ENCODE measurements at places on chromosomes 5 and 9.

GRCh38 chr9:124278054-124278540 lies 20.3 kb downstream of the NEK6 start:
- DNase-seq: no peak

DNA sequence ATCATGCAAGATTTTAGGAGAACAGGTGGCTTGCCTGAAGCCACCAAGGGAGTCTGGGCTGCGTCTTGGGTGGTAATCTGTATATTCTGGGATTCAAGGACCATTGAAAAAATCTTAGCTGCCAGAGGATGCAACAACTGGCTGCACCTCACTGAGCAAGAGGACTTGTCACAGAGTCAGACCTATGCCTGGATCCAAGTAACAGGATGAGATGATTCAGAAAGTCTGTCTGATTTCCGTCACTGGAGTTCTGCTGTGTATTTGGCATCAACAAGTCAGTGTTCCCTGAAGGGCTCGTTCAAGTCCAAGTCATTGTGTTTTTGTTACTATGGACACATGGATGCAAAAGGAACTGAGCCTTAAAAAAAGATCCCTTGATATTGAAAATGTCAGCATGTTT lies 37.8 kb upstream of the CARTPT start:
- DNase-seq: no peak

DNA sequence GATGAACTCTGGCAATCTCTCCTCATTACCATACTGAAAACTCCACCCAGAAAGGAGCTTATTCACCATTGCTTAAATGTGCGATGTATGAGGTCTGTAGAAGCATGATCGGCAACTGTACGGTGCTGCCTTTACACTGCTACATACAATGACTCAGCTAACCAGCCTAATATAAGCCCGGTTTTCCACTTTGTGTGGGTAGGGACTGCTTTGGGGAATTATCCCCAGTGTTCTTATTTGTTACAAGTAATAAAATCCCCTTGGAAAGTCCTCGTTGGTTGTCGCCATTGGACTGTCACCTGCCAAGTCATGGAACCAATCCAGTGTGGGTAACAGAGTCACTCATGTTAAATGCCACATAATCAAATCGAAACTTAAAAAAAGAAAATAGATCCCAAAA lies 23.5 kb upstream of the TENT2 start:
- no peak for DNase-seq

DNA sequence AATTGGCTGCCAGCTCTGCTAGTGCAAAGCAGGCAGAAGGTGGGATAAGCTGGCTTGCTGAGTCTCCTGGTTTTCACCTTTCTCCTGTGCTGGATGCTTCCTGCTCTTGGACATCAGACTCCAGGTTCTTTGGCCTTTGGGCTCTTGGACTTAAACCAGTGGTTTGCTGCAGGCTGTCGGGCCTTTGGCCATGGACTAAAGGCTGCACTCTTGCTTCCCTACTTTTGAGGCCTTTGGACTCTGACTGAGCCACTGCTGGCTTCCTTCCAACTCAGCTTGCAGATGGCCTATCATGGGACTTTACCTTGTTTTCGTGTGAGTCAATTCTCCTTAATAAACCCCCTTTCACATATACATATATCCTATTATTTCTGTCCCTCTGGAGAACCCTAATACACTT lies 1293.9 kb upstream of the CDH6 start:
- no peak for DNase-seq

GRCh38 chr5:66859526-66859925 lies 263.3 kb downstream of the MAST4 start:
- DNase-seq: no peak

- no peak for DNase-seq
Observed at GRCh38 chr9:137778336-137778735, 99.2 kb upstream of the CACNA1B start.

GRCh38 chr5:142307146-142307890 lies 17.5 kb downstream of the SPRY4 start:
- DNase-seq: no peak

GRCh38 chr5:175547842-175548241 lies 69.5 kb downstream of the SFXN1 start:
- no peak for DNase-seq

DNA sequence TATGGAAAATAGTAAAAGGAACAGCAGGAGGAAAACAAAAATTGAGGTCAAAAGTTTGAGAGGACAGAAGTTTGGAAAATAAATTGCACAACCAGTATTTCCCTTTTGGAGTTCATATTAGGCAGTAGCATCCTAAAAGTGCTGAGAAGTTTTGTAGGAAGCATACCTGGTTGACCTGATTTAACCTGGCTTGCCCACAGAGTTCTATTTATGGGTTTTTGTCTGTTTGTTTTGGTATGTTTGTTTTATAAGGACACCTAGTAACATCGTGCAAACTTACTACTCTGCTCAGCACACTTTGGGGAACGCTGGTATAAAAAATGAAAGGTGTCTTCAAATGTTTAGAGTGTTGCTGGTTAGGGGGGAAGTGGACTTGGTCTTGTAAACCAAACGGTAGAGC lies 15.1 kb downstream of the ADRB2 start:
- no peak for DNase-seq

DNA sequence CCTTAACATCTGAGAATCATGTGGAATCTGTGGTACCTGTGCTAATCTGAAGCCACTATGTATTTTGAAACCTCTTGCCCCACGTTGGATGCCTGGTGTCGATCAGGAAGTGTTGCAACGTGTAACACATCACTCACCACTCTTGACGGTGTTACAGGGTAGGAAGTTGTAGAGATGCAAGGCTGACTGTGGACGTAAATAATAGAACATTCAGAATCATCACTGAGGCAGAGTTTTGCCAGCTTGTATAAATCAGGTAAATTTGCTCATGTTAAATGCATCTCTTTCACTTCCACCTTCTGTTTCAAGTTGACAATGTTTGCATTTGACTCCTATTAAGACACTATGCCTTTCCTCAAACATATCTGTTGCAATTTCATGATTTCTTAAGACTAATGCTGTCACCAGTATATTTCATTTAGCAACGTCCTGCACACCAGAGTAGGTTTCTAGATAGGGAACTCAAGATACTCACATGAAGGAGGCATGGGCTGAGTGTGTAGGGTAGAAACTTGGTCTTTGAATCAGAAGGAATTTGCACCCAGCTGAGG lies 38.1 kb downstream of the BASP1 start:
- DNase-seq: no peak

DNA sequence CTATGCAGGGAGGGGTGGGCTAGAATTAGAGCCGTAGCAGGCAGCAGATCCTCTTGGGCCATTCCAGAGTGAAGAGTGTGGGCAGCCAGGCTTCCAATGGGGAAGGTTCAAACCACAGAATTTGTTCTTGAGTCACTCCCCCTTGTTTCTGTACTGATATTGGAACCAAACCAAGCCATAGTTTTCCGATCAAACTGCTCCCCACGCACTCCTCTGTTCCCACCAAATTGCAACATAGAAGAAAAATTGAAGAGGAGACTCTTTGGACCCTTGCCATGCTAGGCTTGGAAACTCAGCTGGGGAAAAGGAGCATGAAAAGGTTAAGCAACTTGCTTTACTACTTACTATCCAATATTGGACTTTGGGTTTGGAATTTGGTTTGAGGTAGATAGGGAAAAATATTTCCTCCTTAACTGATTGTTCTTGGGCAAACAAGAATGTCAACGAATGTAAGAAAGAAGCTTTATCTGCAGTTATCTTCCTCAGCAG lies 165.8 kb upstream of the NR3C1 start:
- DNase-seq: no peak

- no peak for DNase-seq
Observed at GRCh38 chr9:132551556-132551955, 30.9 kb upstream of the BARHL1 start.

- no peak for DNase-seq
Observed at GRCh38 chr5:65734921-65735320, 12.9 kb downstream of the NLN start.

GRCh38 chr5:113678924-113679575 lies 165.6 kb downstream of the YTHDC2 start:
- DNase-seq: no peak

GRCh38 chr9:112125951-112126388 lies 49.1 kb downstream of the SUSD1 start:
- DNase-seq: no peak

- DNase-seq: no peak
Observed at GRCh38 chr9:128556276-128556675, 3.9 kb downstream of the SPTAN1 start.

- no peak for DNase-seq
Observed at GRCh38 chr5:138972230-138972629, 97.1 kb upstream of the LRRTM2 start.

GRCh38 chr5:123813937-123814624 lies 302.1 kb downstream of the CSNK1G3 start:
- DNase-seq: no peak

DNA sequence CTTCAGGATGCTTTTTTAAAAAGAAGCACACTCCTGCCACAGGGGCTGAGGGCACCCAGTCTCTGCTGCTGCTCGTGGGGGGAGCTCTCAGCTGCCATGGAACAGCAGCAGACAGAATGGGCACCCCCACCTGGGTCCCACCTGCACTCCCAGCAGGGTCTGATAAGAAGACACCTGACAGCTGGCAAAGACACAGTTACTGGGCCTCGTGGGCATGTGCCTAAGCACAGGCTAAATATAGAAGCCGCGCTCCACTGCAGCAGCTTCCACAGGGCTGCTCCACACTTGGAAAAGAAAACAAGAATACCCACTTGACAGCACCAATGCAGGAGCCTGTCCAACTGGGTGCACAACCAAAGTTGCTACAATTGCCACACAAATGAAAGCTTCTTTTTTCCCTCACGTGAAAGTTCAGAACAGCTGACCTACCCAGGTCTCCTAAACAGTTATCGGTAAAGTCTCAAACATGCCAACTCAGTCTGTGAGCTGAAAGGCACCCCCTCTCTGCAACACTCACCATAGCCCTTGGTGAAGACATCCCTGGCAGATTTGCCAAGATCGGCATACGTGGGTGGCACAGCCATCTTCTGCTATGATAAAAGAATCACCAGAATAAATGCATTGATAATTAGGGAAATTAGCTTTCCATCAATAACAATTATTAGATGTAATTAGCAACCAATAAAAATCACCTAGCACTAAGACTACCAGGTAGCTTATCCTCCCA lies 12.2 kb downstream of the VDAC1 start:
- no peak for DNase-seq

DNA sequence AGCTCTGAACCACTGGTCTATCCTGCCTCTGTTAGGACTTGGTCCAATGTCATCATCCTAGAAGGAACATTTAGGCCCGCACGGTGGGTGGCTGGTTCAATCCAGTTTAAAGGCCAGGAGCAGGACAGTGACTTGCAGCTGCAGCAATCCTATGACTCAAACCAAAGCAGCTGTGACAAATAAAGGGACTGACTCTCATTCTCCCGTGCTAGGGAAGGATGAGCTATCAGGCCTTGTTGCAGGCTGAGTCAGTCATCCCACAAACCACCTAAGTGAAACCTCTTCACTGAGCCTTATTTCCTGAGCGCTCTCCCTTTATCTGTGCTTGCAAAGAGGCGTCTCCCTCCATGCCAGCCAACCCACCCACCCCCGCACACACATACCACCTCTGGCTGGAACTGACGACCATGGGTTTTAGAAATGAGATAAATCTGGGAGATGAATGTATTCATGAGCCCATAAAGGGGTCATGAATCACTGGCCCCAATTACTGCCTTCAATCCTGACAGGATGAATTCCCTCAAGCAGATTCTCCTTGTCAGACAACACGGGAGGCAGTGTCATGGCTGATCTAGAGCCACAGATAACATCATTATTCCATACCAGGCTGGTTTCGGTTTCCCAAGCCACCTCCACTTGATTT lies 93.4 kb downstream of the KCNIP1 start:
- no peak for DNase-seq

DNA sequence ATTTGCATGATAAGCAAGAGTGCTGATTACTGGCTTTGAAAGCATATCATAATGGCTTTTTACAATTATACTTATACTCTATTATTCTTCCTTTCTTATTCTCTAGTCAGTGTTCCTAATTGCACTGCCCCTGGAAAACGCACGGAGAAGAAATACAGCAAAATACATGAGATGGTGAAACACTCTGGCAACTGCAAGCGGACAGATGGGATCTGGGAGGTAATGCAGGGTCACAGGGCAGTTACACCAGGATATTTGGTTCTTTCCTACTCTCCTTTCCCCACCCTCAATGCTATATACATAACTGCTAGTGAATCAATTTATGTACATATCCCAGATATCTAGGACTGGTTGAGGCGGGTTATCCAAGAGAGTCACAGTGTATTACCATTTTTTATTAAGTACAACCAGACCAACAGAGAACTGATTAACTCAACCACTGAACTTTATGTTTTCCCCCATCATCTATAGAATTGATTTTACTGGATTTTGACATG lies 423.7 kb downstream of the ZSWIM6 start:
- no peak for DNase-seq

GRCh38 chr5:61000887-61001286 lies 55.9 kb downstream of the NDUFAF2 start:
- DNase-seq: no peak

GRCh38 chr5:56409331-56410190 lies 176.4 kb upstream of the ANKRD55 start:
- no peak for DNase-seq

GRCh38 chr5:35963381-35963843 lies 25.0 kb upstream of the CAPSL start:
- DNase-seq: no peak

DNA sequence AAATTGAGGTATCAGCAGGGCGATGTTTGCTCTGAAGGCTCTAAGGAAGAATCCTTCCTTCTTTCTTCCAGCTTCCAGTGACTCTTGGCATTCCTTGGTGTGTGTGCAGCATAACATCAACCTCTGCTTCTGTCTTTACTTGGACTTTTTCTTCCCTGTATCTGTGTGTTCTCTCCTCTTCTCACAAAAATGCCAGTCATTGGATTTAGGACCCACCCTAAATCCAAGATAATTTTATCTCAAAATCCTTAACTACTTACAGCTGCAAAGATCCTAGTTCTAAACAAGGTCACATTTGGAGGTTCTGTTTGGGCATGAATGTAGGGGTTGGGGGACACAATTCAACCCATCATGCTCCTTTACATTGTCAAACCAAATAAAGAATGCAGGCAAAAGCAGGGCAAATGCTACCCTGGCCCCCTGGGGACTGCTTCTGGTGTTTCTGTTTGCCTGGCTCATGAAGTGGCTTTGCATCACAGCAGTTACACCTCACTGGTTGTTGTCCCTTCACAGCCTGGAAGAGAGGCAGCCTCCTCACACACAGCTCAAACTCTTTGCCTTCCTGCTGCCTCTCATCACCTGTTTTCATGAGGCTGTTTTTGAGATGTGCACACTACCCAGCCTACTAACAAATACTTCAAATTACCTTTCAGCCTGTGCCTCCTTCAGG lies 64.8 kb upstream of the PLCXD3 start:
- DNase-seq: no peak

- DNase-seq: no peak
Observed at GRCh38 chr5:146399481-146399880, 47.7 kb upstream of the TCERG1 start.

- DNase-seq: no peak
Observed at GRCh38 chr5:141558150-141558549, 60.6 kb downstream of the DIAPH1 start.

All from stimulated activated CD8-positive, alpha-beta memory T cell treated with anti-CD3 and anti-CD28 coated beads, Interleukin-7, amount 100 ng/mL, for 1 hour (primary cell).